ENCODE measurements at places on chromosomes 7 and 10.

DNA sequence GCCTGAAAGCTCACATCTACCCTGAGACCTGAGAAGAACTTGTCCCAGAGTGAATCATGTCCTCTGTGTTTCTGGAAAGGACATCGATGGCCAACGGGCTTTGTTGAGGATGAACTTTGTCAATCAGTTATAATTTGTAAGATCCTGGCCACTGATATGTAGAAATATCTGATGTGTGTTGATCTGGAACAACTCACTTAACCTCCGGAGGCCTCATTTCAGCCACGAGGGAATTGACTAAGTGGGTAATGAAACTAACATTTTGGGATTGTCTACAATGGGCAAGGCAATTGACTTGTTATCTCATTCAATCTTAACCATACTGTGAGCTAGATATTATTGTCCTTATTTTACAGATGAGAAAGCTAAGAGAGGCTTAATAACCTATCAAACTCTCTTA, 468.1 kb upstream of the NRP1 start:
- no peak for DNase-seq

DNA sequence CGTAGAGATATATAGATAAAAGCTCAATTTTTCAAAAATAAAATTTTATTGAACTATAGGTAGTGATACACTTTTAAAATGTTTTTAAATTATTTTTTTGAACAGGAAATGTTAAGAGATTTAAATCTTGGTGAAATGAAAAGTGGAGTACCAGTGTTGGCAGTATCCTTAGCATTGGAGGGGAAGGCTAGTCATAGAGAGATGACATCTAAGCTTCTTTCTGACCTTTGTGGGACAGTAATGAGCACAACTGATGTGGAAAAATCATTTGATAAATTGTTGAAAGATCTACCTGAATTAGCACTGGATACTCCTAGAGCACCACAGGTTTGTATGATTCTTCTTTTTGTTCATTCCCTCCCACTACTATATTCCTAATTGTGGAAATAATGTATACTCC, 15.8 kb downstream of the PDCD4 start:
- DNase-seq: no peak

- DNase-seq: no peak
Measured at GRCh38 chr10:69056129-69056528, 31.8 kb upstream of the SRGN start.

GRCh38 chr10:97185326-97186058, at the start of gene SLIT1:
Gene SLIT1 (minus strand): TSS chr10:97185959. CDS start chr10:97185674, 285 bp downstream.
- no peak for DNase-seq

- DNase-seq: no peak
Measured at GRCh38 chr7:68470836-68471435, 1127.3 kb upstream of the AUTS2 start.

Measured in right lung (tissue), 10 donors.